ENCODE measurements at places on chromosomes 2 and 18. TPM values are rescaled to one million over a fixed set of nuclear protein-coding genes. Genes with fewer than 3 reads are reported as not detected.
A peak's percentile ranks its signal among the peaks of the same experiment; 100 is the strongest.

- no peak for DNase-seq
Observed at GRCh38 chr2:202221873-202222272, 16.5 kb downstream of the SUMO1 start.

GRCh38 chr2:70904371-70905216 is 31.1 kb upstream of the ATP6V1B1 start:
- no peak for DNase-seq

DNA sequence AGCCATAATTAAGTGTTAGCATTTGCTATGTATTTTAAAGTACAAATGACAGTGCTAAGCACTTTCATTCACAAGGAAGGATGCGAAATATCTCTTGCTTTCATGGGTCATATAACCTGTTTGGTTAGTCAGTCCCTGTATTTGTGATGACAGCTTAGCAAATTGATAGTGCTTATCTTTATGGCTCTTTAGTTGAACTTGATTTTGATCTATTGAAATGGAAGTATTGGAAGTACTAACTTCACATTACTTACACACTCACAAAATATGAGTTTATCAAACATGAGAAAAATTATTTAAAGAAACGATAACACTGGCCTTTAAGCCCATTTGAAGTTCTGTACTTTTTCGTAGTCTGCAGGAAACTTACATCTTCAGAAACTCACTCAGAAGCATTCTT is 97.4 kb upstream of the NEUROD1 start:
- DNase-seq = no peak

DNA sequence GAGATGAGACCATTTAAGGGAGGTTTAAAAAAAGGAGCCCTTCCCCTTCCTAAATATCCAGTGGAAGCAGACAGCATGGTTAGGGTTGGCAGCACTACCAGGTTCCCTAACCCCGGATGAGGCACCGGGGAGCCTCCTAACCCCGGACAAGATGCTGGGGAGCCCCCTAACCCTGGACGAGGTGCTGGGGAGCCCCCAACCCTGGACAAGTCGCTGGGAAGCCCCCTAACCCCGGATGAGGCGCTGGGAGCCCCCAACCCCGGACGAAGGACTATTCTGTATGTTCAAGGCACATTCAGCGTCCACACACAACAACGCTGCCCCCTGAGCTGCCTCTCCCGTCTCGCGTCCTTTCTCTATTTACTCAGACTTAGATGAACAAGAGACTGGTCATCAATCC is 51.9 kb downstream of the ANKMY1 start:
- DNase-seq = no peak

DNA sequence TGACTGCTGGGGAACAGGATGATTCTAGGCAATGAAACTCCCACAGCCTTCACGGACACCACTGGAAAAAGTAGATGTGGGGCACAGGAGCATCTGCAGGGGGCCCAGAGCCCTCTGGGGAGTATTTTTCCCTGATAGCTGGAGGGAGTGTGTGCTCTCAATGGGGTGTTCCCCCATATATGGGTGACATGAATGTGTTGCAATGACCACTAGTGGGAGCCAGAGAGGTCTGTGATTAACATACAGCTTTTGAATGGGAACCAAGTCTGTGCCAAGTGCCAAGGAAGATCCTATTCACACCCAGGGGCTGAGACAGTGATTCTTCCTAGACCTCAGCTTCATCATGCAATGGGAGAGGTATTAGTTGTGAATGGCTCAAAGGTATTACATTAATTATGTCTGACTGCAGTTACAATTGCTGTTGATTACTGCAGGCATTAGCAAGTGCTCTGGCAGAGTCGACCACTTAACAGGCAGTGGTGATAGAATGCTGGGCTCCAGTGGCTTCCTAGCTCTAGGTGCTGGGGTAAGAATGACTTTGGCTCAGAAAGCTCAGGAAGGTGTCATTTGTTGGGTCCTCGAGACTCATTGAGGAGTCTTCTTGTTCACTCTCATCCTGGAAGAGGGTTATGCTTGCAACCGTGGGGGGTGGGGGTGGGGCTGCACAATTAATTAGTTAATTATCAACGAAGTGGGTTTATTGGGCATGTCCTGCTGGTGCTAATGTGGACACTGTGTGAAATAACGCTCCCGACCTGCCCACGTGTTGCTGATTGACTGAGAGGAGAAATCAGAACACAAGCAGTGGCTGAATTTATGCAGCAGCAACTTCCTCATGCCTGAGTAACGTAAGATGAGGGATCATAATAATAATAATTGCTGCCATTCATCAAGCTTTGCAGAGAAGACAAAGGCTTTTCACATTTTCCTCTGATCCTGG is 194.1 kb downstream of the CLIP4 start:
- peak; percentile 37 for DNase-seq

GRCh38 chr2:128605931-128606330 is 287.3 kb upstream of the HS6ST1 start:
- no peak for DNase-seq

- DNase-seq = no peak
Observed at GRCh38 chr2:102453501-102453900, 19.5 kb upstream of the SLC9A4 start.

DNA sequence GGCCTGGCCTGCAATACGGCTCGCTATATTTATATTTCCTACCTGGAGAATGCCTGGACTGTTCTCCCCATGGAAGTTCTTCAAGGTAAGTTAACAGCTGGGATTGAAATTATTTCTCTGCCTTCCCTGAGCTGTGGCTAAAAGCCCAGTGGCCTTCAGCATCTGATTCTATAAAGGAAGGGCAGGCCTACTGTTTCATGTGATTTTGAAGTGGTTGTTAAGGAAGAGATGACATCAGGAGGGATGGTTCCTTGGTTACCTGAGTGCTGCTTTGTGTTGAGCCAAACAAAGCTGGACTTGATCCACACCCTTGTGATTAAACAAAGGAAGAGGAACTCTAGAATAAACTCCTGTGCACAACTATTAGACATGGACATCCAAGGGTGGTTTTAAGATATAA is 61.6 kb downstream of the MFSD6 start:
- no peak for DNase-seq

- no peak for DNase-seq
Observed at GRCh38 chr2:215692387-215693079, 256.7 kb upstream of the FN1 start.

GRCh38 chr2:61538200-61538919 is at the start of gene XPO1:
TSS of gene XPO1 (minus strand) at chr2:61538356. CDS start at chr2:61533897, 4,459 bp downstream.
- DNase-seq = peak; percentile 98

DNA sequence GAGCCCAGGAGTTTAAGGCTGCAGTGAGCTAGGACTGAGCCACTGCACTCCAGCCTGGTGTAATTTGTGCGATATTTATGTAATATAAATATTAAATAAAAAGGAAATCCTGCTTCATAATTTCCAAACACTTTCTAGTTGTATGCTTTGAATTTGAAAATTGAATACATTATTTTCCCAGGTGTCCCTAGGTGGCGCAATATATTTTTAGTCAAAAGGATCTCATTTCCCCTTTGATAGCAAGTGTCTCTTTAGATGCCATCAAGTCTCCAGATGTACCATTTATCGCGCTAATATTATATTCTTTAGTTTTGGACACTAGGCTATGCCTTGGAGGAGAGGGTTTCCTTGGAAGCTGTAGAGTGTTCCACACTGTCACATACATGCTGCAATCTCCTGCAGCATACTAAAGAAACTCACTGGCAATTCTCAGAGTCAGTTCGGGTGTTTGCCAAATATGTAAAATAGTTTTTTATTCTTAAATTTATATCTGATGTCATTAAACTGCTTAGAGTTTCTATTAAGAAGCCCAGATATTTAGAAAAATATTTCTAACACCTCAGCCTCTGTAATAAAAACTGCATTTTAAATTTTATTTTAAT is 5.6 kb upstream of the WDR7 start:
- DNase-seq = no peak

GRCh38 chr2:189441709-189442074 is 418 bp downstream of the WDR75 start:
- no peak for DNase-seq

GRCh38 chr2:59774821-59775433 is 778.5 kb downstream of the BCL11A start:
- no peak for DNase-seq

DNAJC5G gene
- not detected for total RNA-seq

SLC14A1 gene
- total RNA-seq = 2.3 TPM

RAB6C gene
- total RNA-seq = 0.09 TPM

TXNDC2 gene
- total RNA-seq = not detected
